Stimulated activated CD8-positive, alpha-beta memory T cell treated with anti-CD3 and anti-CD28 coated beads, Interleukin-7, amount 100 ng/mL, for 1 hour (primary cell): ENCODE measurements at places on chromosomes 7 and 10.

DNA sequence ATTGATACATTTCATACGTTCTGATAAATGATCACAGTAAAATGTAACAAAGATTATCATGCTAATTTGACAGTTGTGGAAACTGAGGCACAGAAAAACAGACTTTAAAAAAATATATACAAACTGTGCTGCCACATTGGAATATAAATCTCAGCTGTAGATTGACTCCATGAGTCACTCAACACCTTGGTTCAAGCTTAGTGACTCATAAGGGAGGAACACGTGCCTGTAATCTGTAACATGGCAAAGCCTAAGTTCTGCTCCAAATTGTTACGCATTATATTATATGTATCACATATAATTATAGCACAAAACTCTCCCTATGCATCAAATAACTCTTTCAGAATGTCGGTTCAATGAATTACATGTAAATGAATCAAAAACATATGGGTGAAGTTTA, 1047.5 kb downstream of the GATA3 start:
- no peak for DNase-seq

GRCh38 chr10:48798481-48799254, 114.0 kb downstream of the WDFY4 start:
- no peak for DNase-seq

DNA sequence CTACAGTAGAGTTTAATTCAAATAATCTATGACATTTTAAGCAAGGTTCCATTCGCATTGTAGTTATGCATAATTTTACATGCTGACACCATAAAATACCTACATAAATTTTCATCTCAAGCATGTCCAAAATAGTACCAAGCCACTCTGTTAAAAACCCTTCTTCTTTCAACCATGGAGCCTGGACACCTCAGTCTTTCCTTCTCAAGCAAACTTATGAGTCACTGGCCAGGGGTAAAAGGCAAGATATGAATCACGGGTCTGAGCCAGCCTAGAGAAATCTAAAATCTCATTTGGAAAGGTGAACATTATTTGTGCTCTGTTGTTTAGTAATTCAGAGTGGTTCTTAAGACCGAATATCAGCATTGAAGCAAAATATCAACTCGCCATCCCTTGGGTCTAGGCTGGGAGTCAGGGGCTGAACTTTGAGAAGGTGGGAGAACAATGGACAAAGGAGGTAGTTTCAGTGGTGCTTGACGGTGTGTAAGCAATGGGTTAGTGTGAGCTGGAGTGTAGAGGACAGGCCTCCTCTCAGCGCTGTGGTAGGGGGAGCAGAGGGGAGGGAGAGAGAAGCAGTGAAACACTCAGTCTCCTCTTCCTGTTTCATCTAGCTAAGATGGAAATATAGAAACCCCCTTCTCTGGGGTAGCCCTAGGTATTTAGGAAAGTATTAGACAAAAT, 19.1 kb upstream of the GPAM start:
- no peak for DNase-seq

GRCh38 chr7:75762350-75762917, 9.6 kb downstream of the CCL26 start:
- no peak for DNase-seq

GRCh38 chr10:117075064-117075463, 63.0 kb downstream of the VAX1 start:
- DNase-seq: no peak

DNA sequence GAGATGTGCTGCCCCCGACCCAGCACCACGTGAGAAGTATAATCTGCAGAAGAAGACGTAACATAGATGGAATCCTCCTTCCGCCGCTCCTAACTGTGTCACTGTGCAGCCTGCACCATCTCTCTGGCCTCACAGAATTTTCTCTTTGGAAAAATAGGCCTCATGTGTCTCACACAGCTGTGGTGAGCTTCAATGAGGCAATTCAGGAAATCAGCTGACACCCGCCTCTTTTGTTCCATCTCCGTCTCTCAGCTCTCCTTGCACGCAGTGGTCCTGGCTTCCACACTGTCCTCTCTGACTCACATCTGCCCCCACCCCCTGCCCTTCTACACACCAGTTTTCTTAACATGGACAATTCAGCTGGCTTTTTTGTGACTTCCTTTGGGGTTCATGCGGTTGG, 7.2 kb downstream of the C10orf90 start:
- no peak for DNase-seq

DNA sequence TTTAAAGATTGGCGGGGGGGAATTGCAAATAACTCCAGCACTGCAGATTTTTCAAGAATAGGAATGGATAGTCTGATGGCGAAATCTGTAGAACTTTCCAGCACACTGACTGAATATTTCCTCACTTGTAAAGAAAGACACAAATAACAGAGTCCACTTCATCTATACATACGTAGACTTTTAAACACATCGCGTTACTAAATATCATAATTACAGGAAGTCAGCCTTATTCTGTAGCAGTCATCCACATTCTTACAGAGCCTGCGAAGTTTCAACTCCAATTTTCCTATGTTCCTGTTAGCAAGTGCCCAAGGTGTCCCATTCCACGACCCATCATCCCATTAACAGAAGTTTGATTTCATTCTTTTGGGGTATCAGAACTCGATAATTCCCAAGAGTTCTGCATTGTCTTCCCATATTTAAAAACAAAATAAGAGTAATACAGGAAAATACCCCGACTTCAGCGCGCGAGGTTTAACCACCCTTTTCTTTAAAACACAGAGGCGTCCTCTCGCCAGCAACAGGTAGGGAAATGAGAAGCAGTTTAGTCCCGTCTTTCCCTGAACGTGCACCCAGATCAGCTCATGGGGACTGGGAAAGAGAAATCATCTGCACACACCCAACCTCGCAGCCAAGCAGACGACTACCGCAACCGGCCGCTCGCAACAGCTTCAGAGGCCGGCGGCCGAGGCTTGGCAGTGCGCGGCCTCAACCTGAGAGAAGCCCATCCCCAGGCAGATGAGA, 880 bp downstream of the HERC4 start:
- DNase-seq: no peak

- DNase-seq: no peak
These were observed 29.0 kb downstream of the GSTO2 start for GRCh38 chr10:104297697-104298660.

DNA sequence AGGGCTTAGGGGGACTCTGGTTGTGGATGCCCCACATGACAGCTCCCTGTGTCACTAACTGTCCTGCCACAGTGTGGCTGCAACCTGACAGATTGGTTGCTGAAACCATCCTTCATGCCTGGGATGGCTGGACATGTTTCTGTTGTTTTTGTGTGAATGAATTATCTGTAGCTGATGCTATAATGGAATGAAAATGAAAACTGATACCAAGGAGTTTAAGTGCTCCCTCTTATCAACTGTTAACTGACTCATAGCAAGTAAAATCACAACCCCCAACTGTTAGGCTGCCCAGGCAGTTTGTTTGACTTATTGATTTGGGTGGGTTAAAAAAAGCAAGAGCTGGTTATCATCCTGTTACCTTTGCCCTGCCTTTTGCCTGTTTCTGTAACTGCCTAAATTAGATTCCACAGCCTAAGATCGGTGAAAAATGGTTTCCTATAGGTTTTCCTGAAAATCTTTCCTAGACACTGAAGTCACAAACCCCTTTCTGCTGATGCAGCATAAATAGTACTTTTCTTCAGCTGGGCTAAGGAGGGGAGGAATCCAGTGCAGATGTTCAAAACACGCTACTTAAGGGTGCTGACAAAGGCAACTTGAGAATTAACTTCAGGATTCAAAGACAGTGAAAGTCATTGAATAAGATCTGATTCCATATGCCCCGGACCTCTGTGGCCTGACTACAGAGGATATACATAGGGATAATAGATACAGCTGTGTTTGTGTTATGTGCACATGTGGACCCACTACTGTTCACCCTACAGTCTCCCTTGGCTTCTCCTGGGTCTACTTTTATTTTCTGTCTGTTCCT, 5.7 kb downstream of the FRAT2 start:
- no peak for DNase-seq

DNA sequence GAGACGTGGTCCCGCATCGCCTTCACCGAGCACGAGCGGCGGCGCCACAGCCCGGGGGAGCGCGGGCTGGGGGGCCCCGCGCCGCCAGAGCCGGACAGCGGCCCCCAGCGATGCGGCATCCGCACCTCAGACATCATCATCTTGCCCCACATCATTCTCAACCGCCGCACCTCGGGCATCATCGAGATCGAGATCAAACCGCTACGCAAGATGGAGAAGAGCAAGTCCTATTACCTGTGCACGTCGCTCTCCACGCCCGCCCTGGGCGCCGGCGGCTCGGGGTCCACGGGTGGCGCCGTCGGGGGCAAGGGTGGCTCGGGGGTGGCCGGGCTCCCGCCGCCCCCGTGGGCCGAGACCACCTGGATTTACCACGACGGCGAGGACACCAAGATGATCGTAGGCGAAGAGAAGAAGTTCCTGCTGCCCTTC, 737 bp downstream of the CNNM2 start:
- DNase-seq: no peak

DNA sequence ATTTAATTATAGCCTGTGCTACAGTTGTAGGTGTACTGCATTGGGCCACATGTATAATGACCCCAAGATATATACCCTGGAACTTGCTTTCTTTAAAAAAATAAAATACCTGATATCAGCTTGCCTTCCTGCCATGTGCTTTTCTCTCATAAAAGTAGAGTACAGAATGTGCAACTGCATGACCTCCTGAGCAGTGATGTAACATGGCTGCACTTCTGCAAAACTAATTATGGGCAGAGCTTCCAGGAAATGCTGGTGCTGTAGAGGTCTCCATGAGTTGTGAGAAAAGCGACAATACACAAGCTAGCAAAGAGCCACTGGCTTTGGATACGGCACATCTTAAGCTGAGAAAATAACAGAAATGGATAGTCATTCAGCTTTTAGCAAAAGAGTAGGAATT, 6.5 kb upstream of the ERLIN1 start:
- no peak for DNase-seq

DNA sequence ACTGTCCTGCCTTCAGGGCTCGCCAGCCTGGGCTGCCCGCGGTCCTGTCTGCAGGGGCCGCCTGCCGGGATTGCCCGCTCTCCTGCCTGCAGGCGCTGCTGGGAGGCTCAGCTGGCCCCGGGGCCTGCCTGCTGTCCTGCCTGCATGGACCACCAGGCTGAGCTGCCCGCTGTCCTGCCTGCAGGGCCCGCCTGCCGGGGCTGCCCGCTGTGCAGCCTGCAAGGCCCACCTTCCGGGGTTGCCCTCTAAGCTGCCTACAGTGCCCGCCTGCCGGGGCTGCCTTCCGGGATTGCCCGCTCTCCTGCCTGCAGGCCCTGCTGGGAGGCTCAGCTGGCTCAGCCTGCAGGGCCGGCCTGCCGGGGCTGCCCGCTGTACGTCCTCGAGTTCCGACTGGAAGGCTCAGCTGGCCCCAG, 164.4 kb downstream of the GLRX3 start:
- DNase-seq: no peak

DNA sequence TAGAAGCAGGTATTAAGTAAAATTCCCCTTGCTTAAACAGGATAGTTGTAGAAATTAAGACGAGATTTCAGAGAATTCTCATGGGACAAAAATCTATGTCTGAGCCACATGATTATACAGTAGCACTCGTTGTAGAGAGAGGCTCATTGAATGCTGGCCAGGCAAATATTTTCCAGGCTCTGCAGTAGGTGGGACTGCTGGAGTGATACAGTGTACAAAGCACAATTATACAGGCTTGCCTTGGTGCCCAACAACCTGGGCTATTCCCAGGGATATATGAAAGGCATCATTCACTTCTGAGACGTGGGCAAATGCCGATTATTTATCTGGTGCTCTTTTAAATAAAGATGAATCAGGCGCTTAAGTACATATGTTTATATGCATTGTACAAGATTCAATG, 380.6 kb downstream of the PHTF2 start:
- DNase-seq: no peak

GRCh38 chr10:78764436-78764835, 304.3 kb upstream of the ZMIZ1 start:
- no peak for DNase-seq

DNA sequence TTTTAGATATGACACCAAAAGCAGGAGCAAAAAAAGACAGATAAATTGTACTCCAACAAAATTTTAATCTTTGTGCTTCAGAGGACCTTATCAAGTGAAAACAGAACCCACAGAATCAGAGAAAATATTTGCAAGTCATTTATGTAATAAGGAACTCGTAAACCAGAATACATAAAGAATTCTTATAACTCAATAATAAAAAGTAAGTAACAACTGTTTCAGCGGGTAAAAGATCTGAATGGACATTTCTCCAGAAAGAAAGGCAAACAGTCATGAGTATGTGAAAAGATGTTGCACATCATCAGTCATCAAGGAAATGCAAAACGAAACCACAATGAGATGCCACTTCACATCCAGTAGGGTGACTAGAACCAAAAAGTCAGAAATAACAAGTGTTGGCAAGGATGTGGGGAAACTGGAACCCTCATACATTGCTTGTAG, 167.7 kb upstream of the KCTD7 start:
- DNase-seq: no peak

DNA sequence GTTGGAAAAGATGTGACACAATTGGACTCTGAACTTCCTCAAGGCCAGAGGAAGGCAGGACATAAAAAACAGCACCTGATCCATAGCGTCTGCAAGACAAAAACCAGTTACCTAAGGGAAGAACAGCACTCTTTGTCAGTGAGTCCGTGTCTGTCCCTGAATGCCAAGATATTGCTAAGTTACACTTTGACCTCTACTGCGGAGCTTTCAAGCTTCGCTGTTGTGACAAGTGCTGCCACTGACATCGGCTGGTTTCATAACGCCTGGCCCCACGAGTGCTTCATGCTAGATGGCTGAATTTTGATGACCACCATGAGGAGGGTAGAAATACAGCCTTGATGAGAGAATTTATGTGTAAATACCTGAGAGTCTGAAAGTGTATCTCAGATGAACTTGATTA, 49.7 kb upstream of the JAZF1 start:
- no peak for DNase-seq

GRCh38 chr7:126483972-126484371, 768.8 kb downstream of the GRM8 start:
- no peak for DNase-seq

DNA sequence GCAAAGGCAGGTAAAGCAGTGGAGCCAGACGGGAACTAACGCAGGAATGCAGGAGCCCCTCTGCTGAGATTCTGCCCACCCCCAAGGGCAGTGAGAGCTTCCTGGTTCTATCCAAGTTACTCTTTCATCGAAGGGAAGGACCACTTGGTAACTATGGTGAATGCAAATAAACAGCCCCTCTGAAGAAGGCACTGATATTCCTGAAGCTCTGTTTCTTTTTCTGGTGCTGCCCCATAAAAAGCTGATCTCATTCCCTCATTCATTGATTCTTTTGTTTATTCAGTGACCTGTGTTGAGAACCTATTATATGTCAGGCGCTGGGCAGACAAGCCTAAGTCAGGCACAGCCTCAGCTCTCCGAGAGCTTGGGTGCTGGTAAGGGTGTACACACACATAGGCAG, 217.3 kb downstream of the SNX10 start:
- DNase-seq: no peak
